Activated CD8-positive, alpha-beta memory T cell treated with anti-CD3 and anti-CD28 coated beads, Interleukin-2, amount 10 ng/mL, durations not matched to agents 7 days and 5 days (primary cell): ENCODE measurements at places on chromosomes 2 and 18.

- no peak for DNase-seq
These were observed 12.8 kb downstream of the LRP2 start for GRCh38 chr2:169349535-169349934.

DNA sequence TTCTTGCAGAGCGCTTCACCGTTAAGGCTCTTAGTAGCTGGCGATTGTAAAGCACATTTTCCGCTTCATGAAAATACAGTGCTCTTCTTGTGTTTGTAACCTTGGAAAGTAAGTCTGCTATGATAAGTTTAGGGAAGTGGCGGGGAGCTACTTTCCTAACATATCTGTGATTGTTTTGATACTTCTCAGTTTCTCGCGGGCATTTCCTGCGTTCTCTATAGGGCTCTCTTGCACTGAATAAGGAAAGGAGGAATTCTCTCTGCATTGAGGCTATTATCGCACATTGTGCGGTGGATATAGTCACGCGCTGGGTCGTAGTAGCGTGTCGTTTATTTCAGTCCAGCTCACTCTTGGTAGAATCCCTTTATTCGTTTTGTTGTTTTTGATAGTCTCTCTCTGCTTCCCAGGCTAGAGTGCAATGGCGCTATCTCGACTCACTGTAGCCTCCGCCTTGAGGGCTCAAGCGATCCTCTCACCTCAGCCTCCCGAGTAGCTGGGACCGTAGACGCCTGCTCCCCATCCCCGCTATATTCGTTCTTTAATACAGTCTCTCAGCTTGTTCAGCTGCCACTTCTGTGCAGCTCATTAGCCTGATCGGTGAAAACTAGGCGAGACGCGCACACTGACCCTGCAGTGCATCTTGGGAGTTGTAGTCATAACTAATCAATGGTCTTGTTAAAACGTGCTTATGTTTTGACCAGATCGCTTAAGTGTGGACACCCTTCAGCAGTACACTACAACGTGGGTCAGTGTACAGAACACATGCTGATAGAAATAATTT, 1.0 kb upstream of the PPP4R3B start:
- DNase-seq = peak; percentile 70

- DNase-seq = peak; percentile 84
These were observed 69.3 kb upstream of the MCFD2 start for GRCh38 chr2:46984642-46985476.

- DNase-seq = no peak
These were observed 360.3 kb downstream of the FBXO15 start for GRCh38 chr18:73787316-73787715.

DNA sequence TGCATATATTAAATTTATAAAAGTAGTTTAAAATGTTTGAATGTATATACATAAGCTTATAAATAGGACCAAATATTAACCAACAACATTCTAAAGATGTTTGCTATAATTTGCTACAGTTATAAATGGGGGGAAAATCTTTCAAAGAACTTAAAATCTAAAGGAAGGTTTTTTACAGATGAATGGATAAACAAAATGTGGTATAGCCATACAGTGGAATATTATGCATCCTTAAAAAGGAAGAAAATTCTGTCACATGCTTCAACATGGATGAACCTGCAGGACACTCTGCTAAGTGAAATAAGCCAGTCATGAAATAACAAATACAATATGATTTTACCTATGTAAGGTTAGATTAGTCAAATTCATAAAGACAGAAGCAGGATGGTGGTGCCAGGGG, 75.8 kb downstream of the TMEM17 start:
- no peak for DNase-seq
